ENCODE measurements at places on chromosomes 2 and 18.

DNA sequence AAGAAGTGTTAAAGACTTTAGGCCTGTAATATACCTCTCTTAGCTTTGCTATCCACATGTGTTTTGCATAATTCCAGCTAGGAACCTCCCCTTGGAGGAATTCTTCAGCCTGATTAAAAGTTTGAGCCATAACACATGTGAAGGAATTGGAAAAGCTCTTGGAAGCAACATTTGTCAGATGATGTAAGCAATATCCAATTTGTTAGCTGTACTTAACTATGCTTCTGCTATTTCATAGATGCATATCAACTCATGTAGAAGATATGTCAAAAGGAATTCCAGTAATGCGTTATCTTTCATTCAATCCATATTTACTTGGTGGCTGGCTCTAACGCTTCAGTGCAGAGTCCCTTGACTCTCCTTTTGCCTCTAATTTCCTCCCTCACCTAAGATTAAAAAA, 46.2 kb downstream of the PKP4 start:
- no peak for DNase-seq

DNA sequence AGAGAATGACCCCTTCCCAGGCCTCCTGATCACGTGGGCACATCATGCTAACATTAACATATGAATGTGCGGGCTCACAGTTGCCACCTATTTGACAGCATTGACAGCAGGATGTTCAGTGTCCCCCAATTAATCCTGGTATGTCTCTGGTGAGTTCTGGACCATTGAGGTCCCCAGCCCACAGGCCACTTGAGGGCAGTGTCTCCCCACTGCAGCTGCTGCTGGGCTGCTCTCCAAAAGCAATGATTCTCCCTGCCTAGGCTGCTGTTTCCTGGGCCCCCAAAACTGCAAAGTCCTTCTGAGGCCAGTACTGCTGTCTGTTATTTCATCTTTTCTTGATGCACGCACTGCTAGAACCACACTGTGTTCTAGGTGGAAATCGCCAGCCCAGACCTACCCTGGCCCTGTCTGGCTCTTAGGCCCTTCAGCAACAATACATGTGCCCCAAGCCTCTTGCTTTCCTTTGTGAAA, 52.7 kb upstream of the MAPK4 start:
- DNase-seq, result no peak

DNA sequence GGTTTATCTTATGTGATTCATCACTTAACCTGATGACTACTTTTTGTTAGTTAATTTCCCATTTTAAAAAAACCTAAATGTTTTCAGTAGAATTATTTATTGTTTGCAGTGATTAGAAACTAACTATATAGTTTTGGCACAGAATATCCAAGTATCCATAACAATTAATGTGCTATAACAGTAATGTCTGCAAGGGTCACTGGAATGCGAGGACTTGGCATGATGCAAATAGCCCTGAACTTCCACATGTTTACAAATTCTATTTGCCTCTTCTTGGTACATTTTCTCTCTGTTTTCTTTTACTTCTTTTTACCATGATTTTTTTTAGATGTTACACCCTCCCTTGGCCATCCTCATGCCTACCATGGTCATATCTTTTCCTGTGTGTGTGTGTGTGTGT, 49.3 kb upstream of the GALNT3 start:
- DNase-seq, result no peak

- no peak for DNase-seq
Measured at GRCh38 chr18:13623348-13623747, 103.0 kb downstream of the FAM210A start.

DNA sequence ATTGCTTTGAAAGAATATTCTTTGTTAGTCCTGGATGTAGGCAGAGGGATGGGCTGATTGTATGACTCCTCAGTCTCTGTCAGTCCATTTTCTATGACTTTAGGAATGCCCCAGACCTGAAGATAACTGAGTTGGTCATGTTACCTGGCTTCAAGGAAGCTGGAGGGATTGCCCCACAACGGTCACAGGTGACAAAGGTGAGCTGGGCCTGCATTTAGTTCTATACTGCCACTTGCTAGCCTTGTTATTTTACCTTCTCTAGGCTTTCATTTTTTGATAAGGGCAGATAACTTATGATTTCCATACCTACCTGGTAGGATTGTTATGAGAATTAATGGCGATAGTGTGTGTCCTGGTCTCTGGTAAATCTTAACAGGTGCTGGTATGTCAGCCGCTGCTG, 260.1 kb downstream of the PRKCE start:
- no peak for DNase-seq

Data from stimulated activated CD4-positive, alpha-beta T cell treated with anti-CD3 and anti-CD28 coated beads, Interleukin-15, amount 100 ng/mL, for 1 hour (primary cell).